Activated CD4-positive, CD25-positive, alpha-beta regulatory T cell (primary cell): ENCODE measurements at places on chromosomes 12 and 14.
A peak's percentile ranks its signal among the peaks of the same experiment; 100 is the strongest.

GRCh38 chr14:24673534-24674203 lies 39.7 kb upstream of the GZMB start:
- peak; percentile 8 for DNase-seq

DNA sequence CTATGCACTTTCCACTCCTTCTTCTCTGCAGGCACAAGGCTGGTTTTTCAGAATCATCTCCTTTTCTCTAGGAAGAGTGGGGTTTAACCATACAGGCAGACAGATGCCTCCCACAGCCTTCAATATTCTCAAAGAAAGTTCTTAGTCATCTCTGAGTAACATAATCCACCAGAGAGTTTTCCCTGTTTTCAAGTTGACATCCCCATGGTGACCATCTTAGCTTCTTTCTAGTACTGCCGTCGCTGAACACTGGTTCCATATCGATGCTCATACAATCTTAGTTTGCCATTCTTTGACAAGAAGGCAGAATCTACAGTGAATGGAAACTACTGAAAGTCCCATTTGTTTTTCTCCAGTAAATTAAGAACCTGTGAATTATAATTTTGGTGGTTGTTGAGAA lies 28.6 kb downstream of the TPH2 start:
- DNase-seq: no peak

DNA sequence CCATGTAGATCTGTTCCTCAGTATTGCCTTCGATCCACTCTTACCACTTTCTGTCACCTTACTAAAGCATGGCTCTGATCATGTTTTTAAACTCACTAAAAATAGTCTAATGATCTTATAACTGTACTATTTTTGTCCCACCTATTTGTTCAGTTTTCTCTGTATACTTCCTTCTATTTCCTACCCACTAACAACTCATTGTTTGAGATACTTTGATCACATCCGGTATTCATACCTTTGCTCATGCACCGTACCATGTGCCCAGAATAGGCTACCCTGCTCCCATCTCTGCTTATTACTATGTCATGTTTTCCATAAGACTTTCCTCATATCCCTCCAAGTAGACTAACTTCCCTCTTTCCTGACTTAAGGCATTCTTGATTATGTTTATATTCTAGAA lies 128.6 kb downstream of the MED13L start:
- DNase-seq: no peak

- DNase-seq: no peak
These were observed 161.1 kb downstream of the PPFIA2 start for GRCh38 chr12:81597928-81598604.

GRCh38 chr14:102605029-102605428 lies 12.6 kb downstream of the RCOR1 start:
- no peak for DNase-seq

- no peak for DNase-seq
These were observed 321.4 kb upstream of the LRFN5 start for GRCh38 chr14:41285186-41285748.

- no peak for DNase-seq
These were observed 148.1 kb upstream of the C14orf180 start for GRCh38 chr14:104431351-104431928.
